OCI-LY7 (cell line): ENCODE measurements at places on chromosomes 4 and X.

DNA sequence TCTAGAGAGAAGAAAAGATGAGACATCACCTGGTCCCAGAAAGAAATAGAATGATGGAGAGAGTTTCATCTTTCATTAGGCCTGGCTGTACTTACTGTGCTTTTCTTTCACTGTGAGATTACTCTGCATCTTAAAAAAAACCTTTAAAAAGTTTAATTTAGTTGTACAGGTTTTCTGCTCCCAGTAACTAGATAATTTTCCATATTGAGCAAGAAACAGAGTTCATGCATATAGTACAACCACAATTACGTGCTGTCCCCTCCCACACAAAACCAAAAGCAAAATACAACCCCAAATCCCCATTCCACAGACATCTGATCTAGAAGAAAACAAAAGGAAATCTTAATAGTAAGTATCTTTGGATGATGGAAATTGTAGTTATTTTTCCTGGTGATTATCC, 371.2 kb downstream of the SH2D1A start:
- DNase-seq = no peak

DNA sequence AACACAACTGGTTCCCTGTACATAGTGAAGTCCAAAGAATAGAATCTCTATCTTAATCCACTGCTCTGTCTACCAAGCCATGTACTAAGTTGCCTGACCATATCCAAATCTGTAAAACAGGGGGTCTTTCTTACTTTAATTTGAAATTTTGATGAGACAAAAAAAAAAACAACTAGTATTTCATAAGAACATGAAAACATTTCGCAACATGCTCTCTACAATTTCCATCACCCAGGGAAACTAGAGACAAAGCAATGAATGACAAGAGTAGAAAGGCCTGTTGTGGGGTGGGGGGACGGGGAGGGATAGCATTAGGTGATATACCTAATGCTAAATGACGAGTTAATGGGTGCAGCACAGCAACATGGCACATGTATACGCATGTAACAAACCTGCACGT, 279.9 kb downstream of the PPP3CA start:
- no peak for DNase-seq

GRCh38 chrX:41561045-41561444, 113.9 kb downstream of the NYX start:
- peak; percentile 8 for DNase-seq

DNA sequence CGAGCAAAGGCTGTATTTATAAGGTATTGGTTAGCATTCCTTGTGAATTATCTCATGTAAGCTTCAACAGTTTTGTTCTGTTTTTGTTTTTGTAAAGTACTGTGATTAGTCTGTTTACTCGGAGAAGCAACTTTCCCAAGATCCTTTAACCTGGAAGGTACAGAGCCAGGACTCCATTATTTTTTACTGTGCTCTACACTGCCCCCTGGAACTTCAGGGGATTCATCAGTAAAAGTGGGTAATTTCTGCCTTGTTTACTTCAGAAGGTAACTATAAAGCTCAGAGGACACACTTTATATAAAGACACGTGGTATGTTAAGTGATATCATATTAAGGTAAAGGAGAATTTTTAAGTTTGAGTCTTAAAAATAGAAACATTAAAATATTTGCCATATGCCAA, 124.9 kb downstream of the IQCM start:
- no peak for DNase-seq

- DNase-seq = no peak
Measured at GRCh38 chrX:118350706-118351105, 4.8 kb downstream of the WDR44 start.

DNA sequence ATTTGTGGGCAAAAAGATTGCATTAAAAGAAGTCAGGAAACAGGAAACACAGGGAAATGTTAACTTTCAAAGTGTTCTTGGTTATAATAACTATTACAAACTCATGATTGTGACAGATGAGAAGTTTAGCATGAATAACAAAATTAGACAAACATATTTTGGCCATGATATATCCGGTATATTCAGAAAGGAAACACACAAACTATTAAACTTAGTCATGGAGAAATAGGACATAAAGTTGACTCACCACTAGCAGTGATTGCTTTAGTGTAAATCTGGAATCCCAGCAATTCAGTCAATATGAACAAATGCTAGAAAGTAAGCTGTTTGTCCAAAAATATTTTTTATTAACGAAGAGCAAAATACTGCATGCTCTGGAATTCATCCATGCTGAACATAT, 1299.9 kb downstream of the C4orf33 start:
- DNase-seq = no peak

- no peak for DNase-seq
Measured at GRCh38 chr4:108247387-108248049, 78.8 kb upstream of the LEF1 start.

DNA sequence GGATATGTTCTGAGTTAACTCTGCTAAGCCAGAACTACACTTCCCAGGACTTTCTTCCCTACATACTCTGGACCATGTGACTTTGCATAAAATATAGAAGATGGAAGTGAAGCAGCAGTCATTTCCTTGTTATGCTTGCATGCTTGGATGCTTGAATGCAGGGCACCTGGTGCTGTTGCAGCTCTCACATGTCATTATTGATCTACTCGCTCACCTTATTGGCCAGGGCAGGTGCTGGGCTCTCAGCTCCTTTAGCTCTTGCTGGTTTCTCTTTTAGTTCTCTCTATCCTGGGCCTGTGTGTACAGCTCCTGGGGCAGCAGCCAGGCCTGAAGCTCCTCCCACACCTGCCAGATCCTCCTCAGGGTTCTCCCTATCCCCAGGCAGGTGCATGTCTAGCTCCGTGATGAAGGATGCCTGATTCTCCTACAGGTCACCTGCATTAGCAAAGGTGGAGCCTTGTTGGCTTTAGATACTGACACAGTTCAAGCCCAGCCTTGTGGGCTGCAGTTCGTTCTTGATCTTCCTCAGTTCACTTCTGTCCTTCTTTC, 53.3 kb downstream of the MED28 start:
- peak; percentile 84 for DNase-seq

DNA sequence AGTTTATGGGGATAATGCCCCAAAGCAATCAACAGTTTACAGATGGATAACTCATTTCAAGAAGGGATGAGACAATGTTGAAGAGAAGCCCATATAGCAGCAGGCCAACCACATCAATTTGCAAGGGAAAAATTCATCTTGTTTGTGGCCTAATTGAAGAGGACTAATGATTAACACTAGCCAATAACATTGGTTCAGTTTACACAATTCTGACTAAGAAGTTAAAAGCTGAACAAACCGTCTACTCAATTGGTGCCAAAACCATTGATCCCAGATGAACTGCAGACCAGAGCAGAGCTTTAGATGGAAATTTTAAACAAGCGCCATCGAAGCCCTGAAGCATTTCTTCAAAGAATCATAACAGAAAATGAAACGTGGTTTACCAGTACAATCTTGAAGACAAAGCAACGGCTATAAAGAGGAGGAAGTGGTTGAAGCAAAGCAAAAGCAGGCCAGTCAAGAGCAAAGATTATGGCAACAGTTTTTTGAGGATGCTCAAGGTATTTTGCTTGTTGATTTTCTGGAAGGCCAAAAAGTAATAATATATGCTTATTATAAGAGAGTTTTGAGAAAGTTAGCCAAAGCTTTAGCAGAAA, 20.5 kb upstream of the BLTP1 start:
- DNase-seq = no peak

- no peak for DNase-seq
Measured at GRCh38 chrX:15204130-15204751, 65.6 kb downstream of the ASB9 start.

DNA sequence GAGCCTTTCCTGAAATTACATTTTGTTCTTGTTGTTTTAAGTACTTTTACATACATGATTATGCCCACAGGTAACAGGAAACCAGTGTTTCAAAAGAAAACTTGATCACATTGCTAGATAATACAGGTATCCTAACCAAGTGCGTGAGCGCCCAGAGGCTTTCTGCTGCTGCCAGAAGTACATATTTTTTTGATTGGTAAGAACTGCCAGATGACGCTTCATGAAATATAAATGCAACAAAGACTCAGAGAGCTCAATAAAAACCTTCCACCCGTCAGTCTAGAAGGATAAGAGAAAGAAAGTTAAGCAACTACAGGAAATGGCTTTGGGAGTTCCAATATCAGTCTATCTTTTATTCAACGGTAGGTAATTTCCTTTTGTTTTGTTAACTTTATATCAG, at the start of gene EPGN:
Gene EPGN, plus strand, starts transcription at position 256 of the 400 bp plus-strand sequence. Its CDS starts 64 bp downstream, at position 320.
- no peak for DNase-seq

DNA sequence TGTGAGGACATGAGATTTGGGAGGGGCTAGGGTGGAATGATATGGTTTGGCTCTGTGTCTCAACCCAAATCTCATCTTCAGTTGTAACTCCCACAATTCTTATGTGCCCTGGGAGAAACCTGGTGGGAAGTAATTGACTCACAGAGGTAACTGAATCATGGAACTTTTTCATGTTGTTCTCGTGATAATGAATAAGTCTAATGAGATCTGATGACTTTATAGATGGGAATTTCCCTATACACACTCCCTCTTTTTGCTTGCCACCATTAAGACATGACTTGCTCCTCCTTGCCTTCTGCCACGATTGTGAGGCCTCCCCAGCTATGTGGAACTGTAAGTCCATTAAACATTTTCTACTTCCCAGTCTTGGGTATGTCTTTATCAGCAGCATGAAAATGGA, 253.2 kb upstream of the GK2 start:
- DNase-seq = no peak

GRCh38 chr4:87632469-87632868, 17.6 kb upstream of the DMP1 start:
- DNase-seq = no peak

GRCh38 chr4:115361781-115362180, 248.4 kb upstream of the NDST4 start:
- no peak for DNase-seq

GRCh38 chr4:186037692-186038658, 31.0 kb upstream of the TLR3 start:
- peak; percentile 73 for DNase-seq

DNA sequence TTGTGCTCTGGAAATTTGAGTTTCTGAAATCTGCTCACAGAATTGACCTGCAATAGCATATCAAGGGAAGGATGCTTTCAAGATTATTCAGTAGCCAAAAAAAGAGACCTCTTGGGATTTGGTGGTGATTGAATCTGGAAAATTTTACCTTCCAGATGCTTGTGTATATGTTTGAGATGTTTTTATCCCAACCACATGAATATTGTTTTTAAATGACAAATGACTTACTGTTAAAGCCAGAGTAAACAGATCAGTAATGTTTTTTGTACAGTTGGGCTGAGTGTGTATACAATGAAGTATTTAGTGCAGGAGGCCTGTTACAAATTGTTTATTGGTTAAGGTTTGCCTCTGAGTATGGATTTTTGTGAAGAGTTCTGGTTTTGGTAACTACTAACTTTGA, 126.5 kb downstream of the CBR4 start:
- no peak for DNase-seq

DNA sequence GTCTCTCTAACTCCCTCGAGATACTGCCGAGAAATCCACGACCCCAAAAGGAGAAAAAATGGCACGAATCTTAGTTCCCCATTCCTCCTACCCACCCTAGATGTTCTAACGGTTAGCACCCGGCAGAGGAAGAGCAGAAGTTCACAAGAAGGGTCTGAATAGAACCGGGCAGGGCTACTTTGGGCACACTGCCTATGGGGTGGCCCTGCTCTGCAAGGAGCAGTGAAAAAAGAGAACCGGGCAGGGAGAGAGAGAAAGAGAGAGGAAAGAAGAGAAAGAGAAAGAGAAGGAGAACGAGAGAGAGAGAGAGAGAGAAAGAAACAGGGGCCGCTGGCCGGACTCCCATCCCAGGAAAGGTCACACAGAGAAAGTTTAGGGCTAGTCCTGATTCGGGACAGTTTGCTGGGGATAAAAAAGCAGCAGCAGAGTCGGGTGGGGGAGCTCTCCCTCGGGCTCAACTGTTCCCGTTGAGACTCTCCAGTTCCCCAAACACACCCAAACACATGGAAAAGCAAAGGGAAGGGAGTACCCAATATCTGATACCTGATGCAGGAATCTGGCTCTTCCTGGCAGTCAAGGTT, 468 bp downstream of the GLA start:
- DNase-seq = peak; percentile 45

DNA sequence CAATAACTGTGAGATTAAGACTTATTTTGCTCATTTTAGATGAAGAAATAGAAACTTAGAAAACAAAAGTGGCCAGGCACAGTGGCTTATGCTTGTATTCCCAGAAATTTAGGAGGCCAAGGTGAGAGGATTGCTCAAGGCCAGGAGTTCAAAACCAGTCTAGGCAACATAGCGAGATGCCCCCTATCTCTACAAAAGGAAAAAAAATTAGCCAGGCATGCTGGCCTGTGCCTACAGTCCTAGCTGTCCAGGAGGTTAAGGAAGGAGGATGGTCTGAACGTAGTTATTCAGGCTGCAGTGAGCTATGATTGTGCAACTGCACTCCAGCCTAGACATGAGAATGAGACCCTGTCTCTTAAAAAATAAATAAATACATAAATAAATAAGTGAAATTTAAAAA, 28.0 kb downstream of the APELA start:
- no peak for DNase-seq

- no peak for DNase-seq
Measured at GRCh38 chr4:112513971-112514646, 1.9 kb downstream of the NEUROG2 start.

DNA sequence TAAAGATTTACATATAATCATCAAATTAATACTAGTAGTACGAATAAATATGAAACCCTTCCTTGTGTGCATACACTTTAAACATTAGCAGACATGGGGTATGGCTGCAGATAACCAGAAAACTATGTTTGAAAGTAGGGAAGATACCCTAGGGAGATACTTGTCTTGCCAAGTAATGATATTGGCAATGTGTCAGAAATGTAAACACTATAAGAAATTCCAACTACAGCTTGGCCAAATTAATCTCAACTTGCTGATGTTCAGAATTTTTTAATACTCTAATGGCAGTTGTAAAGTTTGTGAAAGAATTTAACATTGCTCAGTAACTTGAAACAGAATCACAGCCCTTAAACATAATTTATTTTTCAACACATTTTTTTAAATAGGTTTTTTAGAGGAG, 27.4 kb upstream of the HPGD start:
- no peak for DNase-seq

- DNase-seq = peak; percentile 49
Measured at GRCh38 chr4:153497091-153497531, 31.0 kb downstream of the TMEM131L start.

GRCh38 chrX:10158279-10159144, 1.7 kb downstream of the CLCN4 start:
- DNase-seq = peak; percentile 68

DNA sequence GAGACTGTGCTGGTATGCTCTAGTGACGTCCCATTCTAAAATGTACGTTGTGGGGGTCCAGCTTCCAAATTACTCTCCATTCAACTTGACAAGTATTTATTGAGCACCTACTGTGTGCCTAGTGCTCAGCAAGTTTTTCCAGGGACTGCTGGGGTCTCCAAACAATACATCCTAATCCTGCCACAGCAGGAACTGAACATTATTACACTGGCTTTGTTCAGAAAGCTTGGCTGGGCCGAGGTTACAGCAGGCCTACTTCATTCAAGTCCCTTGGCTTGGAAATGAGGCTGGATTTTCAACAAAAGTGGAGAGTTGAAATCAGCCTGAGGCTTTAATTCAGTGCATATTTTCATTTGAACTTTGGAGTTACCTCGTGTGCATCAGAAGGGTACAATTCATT, 78.0 kb downstream of the GUCY2F start:
- no peak for DNase-seq

GRCh38 chrX:10152086-10152485, 4.7 kb upstream of the CLCN4 start:
- no peak for DNase-seq
